ENCODE measurements at places on chromosomes 11 and 22. TPM values are rescaled to one million over a fixed set of nuclear protein-coding genes. Genes with fewer than 3 reads are reported as not detected.
A peak's percentile ranks its signal among the peaks of the same experiment; 100 is the strongest.

DNA sequence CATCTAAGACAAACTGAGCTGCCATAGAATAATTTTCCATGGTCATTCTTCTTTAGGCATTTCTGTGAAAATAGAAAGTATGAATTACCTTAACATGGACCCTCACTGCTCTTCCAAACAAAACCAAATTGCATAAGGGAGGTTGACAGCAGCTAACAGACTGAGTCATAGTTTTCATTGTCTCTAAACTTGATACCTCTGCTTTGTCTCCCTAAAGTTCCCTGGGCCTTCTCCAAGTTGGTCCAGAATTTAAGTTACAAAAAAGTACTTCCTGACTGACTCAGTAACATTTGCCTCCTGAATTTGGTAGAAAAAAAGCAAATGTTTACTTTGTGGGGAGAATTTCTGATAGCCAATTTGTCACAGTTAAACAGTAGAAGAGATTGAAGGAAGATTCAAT, 3.0 kb downstream of the OR8D1 start:
- peak; percentile 51 for DNase-seq

DNA sequence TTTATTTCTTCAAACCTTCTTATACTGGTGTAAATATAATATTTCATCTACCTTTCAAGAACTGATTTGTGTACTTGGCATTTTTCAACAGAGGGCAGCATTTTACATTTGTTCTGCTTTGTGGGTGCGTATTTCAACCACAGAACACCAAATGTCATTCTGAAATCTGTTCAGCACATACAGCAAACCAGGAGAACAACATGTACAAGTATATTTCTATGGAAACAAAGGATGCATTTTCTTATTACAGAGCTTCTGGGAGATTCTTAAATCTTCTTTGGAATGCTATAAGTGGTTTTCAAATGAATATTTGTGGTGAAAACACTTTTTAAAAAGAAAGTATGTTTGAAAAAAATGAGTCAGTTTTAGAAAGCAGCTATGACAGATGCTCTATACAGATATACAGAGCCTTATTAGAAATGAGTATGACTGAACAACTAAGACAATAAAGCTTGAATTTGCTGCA, 946.0 kb downstream of the FAM181B start:
- peak; percentile 18 for DNase-seq

GRCh38 chr11:127059750-127060149, 59.2 kb upstream of the KIRREL3 start:
- DNase-seq, result peak; percentile 6

DNA sequence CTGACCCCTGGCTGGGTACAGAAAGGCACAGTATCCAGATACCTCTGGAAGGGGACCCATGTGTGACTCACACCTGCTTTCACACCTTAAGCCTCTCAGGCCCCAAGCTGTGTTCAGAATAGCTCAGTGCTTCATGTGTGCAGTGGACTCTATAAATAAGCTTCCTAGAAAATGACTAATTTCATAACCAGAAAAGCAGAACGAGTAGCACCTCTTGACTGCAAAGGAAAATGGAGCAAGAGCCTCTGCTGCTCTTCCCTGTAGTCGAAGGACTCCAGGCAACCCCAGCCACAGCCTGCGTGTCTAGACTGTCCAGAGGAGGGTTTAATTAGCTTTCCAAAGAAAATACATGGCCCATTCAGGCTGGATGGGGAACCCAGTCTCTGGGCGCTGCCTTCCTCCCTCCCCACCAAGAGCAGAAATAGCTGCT, 23.1 kb downstream of the PTPN5 start:
- DNase-seq, result no peak

GRCh38 chr11:35281169-35281688, 138.1 kb downstream of the SLC1A2 start:
- no peak for DNase-seq

DNA sequence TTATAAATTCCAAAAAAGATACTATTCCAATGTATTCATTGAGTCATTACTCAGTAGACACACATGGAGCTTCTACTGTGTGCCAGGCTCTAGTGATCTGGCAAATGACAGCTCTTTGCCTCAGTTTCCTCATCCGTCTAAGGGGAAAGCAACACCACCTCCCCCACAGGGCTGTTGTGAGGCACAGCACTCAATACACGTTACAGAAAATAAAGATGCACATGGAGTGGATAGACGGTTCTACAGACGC, 6.5 kb upstream of the MALAT1 start:
- no peak for DNase-seq

- DNase-seq, result no peak
These were observed 2.8 kb upstream of the DIXDC1 start for GRCh38 chr11:111934306-111934705.

- peak; percentile 69 for DNase-seq
These were observed 1.0 kb downstream of the LMO1 start for GRCh38 chr11:8262552-8263108.

Gene SCYL1
- total RNA-seq, result 128 TPM

GRCh38 chr11:27618281-27618915, 81.9 kb downstream of the BDNF start:
- no peak for DNase-seq

DNA sequence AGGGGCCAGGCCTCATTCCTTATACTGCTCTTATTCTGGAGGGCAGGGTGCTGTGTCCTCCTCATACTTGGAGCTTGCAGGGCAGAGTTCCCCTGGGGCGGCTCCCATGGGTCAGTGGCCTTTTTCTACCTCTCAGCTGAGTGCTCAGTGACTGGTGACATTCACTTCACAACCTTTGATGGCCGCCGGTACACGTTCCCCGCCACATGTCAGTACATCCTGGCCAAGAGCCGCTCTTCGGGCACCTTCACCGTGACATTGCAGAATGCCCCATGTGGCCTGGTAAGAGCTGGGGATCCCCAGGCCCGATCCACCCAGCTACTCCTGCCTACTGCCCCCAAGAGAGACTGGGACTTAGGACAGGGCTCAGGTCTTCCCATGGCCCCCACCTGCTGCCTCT, 14.5 kb downstream of the OTOG start:
- no peak for DNase-seq

Gene SSTR3
- total RNA-seq, result not detected

DNA sequence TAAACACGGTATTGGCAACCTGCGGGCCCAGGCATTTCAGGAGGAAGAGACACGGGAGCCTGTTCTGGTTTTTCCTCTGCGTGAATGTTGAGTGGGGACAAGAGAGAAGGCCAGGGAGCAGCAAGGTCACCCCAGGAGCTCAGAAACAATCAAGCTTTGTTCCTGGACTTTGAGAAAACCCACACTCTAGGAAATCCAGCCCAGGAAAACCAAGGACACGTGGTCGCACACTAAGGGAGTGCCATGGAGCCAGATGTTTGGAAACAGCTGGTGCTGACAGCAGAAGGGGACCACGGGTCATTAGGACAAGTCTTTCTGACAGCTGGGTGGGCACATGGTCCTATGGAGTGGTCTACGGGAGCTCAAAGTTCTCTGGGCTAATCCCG, 44.1 kb downstream of the MYH9 start:
- no peak for DNase-seq

Gene SESN3
- 85.6 TPM for total RNA-seq

DNA sequence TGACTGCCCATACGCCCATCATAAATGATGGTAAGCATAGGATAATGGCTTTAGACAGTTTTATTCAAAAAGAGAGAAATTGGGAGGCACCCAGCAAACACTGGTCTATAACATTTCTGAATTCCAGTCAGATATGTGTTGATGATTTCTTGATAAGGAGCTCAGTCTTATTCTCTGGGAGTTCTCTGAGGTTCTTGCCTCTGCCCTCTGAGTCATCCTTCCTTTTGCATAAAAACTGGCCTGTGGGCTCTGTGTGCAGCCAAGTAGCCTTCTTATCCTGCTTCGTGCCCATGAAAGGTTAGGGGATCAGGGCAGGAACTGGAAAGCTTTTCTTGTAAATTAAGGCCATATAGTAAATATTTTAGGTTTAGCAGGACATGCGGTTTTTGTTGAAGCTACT, 48.9 kb downstream of the FAR1 start:
- DNase-seq, result peak; percentile 78

DNA sequence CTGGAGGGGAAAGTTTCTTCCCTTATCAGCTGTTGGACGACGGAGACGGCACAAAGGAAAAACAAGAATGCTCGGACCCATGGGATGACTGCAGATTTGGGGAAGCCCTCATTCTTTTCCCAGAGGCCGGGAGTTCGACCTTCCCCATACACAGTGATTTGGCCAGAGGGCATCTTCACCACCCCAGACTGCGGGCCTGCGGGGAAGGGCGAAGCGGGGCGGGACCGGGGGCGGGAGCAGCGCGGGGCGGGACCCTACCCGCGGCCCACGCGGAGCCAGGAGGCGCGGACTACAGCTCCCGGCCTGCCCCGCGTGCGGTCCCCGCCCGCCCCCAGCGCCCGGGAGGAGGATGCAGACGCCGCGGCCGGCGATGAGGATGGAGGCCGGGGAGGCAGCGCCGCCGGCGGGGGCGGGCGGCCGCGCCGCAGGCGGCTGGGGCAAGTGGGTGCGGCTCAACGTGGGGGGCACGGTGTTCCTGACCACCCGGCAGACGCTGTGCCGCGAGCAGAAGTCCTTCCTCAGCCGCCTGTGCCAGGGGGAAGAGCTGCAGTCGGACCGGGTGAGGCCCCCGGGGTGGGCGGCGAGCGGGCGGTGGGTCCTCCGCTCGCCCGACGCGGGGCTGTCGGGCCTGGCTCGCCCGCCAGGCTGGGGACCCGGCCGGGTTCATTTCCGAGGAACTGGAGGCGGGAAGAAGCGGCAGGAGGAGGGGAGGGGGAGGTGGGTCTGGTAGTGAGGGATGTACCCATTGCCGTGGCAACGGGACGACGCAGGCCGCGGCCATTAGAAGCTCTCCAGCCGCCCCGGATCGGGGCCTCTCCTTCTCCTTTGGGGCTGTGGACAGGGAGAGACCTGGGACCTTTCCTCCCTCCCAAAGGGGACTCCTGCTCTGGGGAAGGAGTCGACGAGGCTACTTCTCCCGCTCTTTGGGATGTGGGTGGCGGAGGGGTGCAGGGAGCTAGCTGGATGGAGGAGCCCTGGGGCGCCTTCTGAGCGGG, at the start of gene KCTD17:
Gene KCTD17, plus strand, starts transcription at position 352 of the 995 bp plus-strand sequence. Its CDS starts 19 bp downstream, at position 371.
- peak; percentile 50 for DNase-seq

DNA sequence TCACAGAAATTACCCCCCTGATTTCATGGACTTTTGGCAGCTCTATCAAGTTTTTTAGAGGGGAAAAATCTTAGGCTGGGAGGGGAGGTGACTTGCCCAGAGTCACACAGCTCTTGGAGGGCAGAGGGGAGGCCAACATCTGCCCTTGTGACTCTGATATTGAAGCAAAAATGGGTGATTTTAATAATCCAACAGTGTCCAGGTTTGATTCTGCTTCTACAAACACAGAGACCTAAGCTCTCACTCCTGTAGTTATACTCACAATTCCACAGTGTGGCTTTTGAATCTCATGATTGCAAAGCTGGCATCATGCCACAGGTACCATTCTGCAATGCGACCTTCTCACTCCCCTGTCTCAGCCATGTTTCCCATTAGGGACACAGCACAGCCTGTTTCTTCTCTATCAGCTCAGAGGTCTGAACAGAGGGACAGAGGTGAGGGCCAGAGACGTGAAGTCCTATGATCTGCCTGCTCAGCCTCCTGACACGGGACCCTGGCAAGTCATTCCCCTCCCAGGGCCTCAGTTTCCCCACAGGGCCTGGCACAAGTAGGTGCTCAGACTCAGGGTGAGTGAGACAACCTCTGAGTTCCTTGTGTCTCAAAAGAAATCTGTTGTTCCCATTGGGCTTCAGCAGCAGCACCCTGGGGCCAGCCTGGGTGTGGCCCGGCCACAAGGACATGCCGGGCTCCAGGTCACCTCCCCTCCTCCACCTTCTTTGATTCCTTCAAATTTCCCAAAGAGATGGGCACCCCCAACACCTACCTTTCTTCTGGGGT, 766 bp downstream of the APOL2 start:
- no peak for DNase-seq

GRCh38 chr11:67465189-67465510, 3.9 kb downstream of the TMEM134 start:
- no peak for DNase-seq

Gene LYVE1
- 0.27 TPM for total RNA-seq

DNA sequence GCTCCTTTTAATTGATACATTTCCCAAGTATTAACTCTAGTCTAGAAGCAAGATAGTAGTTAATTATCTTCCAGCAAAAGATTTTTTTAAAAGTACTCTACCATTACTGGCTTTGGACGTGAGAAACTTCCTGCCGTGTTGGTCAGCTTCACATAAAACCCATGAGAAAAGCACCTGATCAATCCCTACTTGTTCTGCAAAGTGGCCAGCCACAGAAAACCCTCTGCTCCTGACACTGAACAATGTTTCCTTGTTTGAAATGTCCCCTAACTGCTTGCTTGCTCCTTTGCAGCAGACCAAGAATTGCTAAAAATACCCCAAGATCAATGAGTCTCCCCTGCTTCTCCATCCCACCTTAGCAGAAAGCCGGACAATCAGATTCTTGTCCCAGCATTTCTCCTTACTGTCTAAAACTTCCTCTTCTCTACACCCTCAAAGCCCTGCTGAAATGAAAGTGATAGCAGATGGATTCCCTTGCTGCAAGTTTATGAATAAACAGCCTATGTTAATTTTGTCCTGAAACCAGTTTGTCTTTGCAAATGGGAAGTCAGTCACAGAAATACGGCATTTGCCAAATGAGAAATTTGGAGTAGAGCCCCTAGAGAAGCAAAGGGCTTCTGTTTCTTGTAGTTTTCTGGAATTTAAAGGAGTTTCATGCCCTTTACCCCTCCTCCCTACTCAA, 207.1 kb upstream of the ARHGAP20 start:
- DNase-seq, result no peak

- no peak for DNase-seq
These were observed 67.1 kb upstream of the WNT7B start for GRCh38 chr22:46043816-46044620.

DNA sequence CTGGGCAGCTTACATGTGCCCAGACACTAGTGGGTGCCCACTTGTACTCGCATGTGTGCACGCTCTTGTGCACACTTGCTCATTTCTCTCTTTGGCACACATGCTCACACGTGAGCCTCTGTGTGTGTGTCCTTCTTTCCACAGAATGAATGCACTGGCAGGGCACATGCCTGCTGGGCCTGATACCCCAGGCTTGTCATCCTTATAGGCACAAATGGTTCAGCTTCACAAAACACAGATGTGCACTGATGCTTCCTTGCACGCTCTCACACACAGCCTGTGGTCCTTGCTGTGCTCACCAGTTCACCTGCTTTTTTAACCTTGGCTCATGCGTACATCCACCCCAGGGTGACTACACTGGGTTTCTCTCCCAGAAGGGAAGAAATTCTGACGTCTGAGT, 174.8 kb downstream of the BUD13 start:
- DNase-seq, result no peak

GRCh38 chr22:19606332-19607191, 82.4 kb upstream of the CLDN5 start:
- no peak for DNase-seq
